ENCODE measurements at places on chromosomes 5 and 9.

DNA sequence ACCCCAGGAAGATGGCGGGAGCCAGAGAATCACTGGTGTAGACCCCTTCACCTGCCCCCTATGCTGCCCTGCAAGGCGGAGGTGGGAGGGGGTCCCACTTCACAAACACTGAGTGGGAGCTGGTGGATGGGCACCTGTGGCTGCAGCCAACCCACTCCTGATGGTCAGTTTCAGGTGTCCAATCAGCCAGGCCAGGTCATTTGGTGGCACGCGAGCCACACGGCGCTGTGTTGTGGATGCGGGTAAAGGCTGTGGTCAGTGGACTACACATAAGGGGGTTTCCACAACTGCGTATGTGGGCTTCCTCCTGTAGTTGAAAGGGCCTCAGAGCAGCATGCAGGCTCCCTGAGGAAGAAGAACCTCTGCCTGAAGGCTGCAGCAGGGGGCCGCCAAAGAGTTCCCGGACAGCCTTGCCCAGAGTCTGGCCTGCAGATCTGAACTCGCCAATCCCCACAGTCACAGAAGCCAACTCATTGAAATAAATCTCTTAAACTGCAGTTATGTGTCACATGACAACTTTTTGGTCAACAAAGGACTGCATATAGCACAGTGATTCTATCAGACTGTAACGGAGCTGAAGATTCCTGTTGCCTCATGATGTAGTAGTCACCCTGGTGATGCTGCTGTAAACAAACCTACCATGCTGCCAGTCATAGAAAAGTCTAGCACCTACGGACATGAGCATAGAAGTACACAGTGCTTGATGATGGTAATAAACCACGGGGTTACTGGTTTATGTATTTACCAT is 284.7 kb upstream of the IRX2 start:
- no peak for DNase-seq

DNA sequence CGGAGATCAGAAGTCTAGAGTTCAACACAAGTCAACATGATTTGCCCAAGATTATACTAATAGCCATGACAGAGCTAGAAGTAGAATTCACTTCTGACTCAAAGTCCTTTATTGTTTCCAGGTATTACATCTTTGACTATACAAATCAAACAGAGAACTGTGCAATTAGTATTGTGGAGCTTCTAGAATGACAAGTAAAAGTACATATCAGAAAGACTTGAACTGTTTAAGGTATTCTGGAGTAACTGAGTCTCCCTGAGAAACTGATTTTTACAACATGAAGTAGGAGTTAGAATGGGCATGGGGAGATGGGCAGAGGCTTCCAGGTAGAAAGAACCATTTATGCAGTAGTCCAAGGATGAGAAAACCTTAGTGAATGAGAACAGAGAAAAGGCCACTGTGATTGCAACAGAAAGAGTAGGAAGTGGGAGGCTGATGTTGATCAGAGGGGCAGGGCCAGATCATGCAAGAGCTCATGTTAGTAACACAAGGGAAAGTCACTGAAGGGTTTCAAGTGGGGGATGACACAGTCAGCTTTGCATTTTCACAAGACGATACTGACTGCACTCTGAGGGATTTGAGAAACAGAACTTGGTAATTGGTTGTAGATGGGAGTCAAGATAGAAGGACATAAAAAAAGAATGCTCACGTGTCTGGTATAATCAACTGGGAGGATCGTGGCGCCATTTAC is 280.7 kb downstream of the RFX3 start:
- DNase-seq, result no peak

DNA sequence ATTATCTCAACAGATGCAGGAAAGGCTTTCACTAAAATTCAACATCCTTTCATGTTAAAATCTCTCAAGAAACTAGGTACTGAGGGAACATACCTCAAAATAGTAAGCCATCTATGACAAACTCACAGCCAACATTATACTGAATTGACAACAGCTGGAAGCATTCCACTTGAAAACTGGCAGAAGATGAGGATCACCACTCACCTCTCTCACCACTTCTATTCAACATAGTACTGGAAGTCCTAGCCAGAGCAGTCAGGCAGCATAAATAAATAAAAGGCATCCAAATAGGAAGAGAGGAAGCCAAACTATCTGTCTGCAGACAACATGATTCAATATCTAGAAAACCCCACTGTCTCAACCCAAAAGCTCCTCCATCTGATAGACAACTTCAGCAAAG is 203.6 kb upstream of the GRAMD2B start:
- no peak for DNase-seq

DNA sequence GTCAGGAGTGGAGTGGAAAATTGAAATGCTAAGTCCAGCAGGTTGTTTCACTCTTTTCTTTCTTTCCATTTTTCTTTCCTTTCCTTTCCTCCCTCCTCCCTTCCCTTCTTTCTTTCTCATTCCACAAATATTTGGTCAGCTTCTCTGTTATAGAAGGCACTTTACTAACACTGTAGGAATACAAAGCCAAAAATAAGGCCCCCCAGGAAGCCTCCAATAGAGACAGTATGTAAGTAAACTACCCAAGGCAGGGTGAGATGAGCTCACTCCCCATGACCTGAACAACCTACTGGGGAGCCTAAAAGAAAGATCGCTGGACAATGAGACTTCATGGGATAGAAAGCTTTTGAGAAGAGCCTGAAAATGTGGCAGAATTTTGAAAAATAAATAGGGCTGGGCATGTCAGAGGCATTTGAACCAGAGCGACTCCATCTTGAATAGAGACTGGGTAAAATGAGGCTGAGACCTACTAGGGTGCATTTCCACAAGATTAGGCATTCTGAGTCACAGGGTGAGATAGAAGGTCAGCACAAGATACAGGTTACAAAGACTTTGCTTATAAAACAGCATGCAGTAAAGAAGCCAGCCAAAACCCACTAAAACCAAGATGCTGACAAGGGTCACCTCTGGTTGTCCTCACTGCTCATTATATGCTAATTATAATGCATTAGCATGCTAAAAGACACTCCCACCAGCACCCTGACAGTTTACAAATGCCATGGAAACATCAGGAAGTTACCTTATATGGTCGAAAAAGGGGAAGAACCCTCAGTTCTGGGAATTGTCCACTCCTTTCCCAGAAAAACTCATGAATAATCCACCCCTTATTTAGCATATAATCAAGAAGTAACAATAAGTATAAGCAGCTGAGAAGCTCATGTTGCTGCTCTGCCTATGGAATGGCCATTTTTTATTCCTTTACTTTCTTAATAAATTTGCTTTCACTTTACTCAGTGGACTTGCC is 158.9 kb upstream of the EGFLAM start:
- no peak for DNase-seq

- DNase-seq, result peak; percentile 90
Measured at GRCh38 chr9:2241836-2242741, 226.9 kb downstream of the SMARCA2 start.

All from putamen (tissue), 1 donor.